Stomach (tissue), 19 donors: ENCODE measurements at places on chromosomes 11 and 22. TPM values are rescaled to one million over a fixed set of nuclear protein-coding genes. Genes with fewer than 3 reads are reported as not detected.

The PAK1 gene
- total RNA-seq: 70.4 TPM

DNA sequence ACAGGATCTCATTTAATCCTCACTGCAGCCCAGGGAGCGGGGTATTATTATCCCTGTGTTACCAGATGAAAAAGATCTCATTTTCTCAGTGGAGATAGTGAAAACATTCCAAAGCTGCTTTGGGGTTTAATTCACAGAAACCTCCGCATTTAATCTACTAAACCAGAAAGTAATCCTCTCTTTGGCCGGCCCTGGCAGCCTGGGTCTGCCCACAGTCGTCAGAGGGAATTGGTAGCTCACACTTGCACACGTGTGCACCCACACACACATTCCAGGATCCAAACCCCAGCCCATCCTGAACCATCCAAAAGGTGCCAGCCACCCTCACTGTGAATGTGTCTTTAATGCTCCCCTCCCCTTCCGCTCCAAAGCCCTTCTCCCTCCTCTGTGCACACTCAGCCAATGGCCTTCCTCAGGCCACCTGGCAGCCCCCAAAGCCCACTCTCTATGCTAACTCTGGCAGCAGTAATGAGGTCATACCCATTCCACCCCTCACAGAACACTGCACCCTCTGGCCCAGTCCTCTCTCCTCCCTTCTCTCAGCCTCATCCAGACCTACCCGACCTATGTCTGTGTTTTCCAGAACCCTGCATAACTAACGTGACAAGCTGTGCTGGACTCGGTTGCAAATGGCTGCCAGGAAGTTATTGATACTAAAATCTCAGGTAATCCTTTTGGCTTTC lies 466.2 kb downstream of the SOX6 start:
- no peak for DNase-seq

GRCh38 chr22:27581688-27582087 lies 219.9 kb downstream of the MN1 start:
- peak; percentile 94 for DNase-seq

The MFRP gene
- not detected for total RNA-seq

- no peak for DNase-seq
Observed at GRCh38 chr11:73465871-73466270, 89.7 kb downstream of the RELT start.

- no peak for DNase-seq
Observed at GRCh38 chr11:72988821-72989220, 153.3 kb downstream of the FCHSD2 start.

The SF1 gene
- total RNA-seq: 260 TPM

The GLYAT gene
- not detected for total RNA-seq

The SPI1 gene
- 6.2 TPM for total RNA-seq

DNA sequence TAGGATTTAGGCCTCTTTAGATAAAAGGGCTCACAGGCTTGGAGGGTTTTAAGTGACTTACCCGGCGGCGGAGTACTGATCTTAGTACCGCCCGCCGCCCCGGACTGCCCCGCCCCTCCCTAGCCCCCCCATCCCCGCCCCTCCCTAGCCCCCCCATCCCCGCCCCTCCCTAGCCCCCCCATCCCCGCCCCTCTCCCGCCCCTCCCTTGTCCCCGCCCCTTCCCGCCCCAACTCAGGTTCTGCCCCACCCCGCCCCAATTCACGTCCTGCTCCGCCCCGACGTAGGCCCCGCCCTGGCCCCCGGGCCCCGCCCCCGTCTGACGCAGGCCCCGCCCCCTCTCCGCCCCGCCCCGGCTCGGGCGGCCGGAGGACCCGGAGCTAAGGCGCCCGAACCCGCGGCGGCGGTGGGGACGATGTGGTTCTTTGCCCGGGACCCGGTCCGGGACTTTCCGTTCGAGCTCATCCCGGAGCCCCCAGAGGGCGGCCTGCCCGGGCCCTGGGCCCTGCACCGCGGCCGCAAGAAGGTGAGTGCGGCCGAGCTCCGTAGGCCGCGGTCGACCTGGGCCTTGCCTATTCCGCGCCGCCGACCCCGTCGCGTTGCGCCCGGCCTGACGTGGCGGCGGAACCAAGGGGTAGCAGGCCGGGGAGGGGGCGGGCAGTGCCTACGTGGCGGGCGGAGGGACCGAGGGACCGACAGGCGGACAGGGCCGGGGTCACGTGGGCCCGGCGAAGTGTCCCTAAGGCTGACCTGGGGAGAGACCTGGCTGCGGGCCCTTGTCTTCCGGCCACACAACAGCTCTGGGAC lies at the start of gene SCYL1:
SCYL1 (plus strand) TSS at position 343 of the 805 bp plus-strand sequence; CDS start at position 414, 71 bp downstream.
- DNase-seq: peak; percentile 83

The OR5B21 gene
- total RNA-seq: not detected

DNA sequence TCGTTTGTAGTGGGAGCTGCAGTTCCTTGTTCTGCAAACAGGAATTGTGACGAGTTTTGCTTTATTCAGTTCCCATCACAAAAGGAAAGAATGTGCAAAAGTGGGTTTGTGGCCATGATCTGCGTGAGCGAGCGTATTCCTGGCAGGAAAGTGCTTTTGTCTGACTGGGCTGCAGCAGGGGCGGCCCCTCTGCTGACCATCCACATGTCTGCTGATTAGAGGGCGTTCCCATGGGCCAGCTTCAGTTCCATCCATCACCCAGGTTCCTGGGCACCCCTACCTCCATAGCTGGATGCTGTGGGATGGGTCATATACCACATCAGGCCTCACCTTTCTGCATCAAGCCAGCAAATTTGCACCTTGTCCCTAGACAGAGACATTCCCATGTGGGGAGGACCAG lies 28.9 kb upstream of the GAL start:
- no peak for DNase-seq

The MOV10L1 gene
- 2.8 TPM for total RNA-seq

The CRACR2B gene
- total RNA-seq: 103 TPM

DNA sequence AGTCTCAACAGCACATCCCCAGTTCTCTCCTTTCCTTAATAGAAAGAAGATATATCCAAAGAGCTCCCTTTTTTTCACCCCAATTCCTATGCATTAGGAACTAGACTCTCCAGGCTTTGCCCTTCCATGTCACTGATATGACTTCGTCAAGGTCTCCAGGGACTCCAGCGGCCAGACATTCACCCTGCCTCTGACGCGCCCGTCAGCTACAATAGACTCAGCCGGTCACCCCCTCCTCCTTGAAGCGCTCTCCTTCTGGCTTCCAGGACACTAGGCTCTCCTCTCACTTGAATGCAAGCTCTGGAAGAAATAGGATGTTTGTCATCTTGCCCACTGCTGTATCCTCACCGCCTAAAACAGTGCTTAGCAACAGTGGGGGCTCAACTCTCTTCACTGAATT lies 14.9 kb upstream of the ELFN2 start:
- DNase-seq: no peak

DNA sequence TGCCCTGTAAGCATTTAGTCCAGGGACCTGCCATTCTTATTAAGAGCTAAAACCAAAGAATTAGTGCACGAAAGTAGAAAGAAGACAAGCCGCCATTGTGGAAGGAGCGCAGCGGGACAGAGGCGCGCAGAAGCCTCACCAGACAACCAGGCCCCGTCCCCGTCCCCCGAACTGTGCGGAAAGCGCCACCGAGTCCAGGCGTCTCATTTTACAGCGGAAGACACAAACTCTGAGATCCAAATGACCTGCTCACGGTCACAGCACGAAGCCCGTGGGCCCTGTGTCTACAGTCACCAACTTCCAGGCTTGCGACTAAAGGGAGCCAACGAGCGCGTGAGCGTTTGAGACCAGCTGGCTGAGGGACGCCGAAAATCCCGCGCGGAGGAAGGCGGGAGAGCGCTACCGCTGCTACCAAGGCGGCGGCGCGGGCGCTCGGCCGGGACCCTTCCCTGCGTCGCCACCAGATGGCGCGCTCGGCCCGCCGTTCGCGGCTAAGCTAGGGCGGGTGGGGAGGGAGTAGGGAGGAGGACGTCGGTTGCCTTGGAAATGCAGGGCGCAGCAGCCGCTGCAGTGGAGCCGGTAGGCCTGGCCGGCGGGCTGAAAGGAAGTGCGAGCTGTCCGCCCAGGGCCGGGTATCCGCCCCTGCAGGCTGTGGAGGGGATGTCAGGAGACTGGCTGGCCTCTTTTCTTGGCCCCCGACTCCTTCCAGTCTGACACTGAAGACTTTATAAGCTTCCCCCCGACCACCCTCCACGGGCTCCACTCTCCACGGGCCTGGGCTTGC lies 434 bp upstream of the CCDC83 start:
- DNase-seq: peak; percentile 94

DNA sequence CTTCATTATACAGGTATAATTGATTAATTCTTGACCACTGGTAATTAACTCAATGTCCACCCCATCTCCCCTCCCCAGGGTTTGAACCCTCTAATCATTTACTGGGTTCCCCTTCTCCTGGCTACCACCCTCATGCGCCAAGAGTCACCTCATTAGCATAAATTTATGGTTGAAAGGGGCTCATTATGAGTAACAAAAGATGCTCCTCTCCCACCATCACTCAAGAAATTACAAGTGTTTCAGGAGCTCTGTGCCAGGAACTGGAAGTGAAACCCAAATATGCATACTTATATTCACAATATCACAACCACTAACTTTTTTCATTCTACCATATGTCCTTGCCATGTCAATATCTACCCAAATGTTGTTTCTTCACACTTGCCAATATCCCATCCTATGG lies 7.8 kb upstream of the STIP1 start:
- DNase-seq: no peak

- no peak for DNase-seq
Observed at GRCh38 chr11:111707691-111708067, 58.5 kb downstream of the PPP2R1B start.

DNA sequence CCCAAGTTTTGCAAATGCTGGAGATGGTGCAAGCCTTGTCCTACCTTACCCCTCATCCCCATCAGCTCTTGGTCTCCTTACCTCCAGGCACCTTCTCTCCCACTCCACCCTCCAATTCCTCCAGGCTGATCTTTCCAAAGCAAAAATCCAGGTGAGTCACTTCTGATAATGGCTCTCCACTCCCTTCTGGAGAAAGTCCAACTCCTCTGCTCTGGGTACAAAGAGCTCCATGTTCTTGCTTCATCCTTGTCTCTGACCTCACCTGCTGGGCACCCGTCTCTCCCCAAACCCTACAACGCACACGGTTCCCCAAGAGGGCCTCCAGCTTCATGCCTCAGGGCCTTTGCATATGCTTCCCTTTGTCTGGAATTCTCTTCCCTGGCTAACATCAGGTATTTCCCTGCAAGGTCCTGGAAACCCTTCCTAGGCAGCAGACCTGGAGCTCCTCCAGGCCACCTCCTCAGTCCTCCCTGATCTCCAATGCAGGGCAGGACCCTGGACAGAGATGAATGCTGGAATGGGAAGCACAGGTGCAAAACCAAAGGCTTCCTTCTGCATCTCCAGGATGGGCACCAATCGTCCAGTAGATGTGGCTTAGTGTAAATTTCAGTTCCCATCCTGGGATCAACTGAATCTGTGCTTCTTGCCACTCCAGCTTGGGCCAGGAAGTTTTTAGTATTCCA lies 22.7 kb downstream of the IFT27 start:
- DNase-seq: no peak

- DNase-seq: no peak
Observed at GRCh38 chr11:27894552-27894951, 194.3 kb upstream of the BDNF start.

- no peak for DNase-seq
Observed at GRCh38 chr11:83611031-83611430, 324.9 kb upstream of the CCDC90B start.

- no peak for DNase-seq
Observed at GRCh38 chr11:66933531-66933930, 24.7 kb downstream of the PC start.

DNA sequence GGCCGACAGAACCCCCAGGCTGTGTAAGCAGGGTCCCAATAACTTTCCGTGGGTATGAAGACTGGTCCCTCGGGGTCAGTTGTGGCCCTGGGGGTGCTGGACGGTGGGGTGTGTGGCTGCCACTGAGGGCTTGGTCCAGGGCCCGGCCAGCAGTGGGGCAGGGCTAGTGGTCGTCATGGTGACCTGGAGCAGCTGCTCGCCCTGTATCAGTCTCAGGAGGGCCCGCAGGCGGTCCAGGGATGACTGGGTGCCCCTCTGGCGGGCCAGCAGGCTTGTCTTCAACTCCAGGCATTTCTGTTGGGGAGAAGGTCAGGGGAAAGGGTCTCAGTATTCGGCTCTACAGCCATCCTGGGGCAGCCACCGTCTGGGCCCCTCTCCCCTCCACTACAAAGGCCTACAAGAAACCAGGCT lies 126.8 kb downstream of the PHF21B start:
- DNase-seq: no peak

GRCh38 chr11:65295001-65295400 lies 19.7 kb upstream of the CDC42EP2 start:
- no peak for DNase-seq

DNA sequence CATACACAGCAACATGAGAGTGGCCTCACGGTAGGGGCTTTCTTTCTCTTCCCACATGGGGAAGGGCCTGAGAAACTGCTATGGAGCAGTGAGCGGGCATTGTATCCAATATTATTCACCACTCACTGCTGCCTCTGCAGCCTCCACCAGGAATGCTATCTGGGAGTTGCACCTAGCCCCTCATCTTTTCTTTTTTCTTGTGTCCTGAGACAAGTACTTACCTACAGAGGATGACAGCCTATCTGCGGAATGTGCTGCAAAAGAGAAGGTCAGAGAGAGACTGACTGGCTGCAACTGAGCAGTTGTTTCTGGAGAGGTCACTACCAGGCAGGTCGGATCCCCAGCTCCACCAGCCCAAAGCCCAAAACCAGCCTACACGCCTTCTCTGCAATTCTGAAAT lies 52.1 kb upstream of the HTATIP2 start:
- no peak for DNase-seq

GRCh38 chr11:110977661-110978060 lies 265.4 kb upstream of the ARHGAP20 start:
- DNase-seq: no peak

DNA sequence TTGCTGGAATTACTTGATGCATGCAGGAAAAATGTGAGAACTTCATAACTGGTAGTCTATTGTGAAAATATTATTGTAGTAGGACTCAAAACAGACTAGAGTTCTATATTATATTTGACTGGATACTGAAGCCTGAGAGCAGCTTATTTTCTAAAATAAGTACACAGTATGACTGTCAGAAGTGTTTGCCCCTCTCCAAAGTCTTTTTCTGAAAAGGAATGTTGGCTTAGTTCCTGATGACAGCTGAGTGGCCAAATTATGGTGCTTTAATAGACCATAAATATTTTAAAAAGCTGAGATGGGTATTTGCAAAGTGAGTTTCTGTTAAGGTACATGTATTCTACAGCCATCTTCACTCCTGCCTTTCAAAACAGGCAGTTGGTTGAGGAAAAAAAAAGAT lies 13.1 kb downstream of the ZBED5 start:
- DNase-seq: no peak

The SCARF2 gene
- 42.9 TPM for total RNA-seq

- DNase-seq: no peak
Observed at GRCh38 chr22:42800451-42801251, 56.4 kb downstream of the ARFGAP3 start.

The HEPN1 gene
- not detected for total RNA-seq

DNA sequence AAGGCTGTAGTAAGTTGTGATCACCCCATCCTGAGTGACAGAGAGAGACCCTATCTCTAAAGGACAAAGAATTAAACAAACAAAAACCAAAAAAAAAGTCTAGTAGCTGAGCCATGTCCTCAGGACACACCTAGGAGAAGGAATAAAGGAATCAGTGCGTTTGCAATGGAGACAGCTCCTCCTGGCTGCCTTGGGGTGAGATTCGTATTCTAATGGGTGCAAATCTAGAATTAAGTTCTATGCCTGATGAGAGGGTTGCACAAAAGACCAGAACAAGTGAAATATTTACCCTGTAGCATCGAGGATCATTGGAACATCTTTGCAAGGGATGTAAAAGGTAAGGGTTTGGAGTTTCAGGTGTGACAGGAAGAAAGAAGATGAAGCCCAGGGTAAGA lies 70.3 kb upstream of the BMAL1 start:
- no peak for DNase-seq

The KRTAP5-2 gene
- total RNA-seq: not detected

GRCh38 chr11:35414311-35414710 lies 5.0 kb downstream of the SLC1A2 start:
- DNase-seq: no peak
